Esophagus squamous epithelium (tissue), 5 donors: ENCODE measurements at places on chromosomes 7 and 10.

DNA sequence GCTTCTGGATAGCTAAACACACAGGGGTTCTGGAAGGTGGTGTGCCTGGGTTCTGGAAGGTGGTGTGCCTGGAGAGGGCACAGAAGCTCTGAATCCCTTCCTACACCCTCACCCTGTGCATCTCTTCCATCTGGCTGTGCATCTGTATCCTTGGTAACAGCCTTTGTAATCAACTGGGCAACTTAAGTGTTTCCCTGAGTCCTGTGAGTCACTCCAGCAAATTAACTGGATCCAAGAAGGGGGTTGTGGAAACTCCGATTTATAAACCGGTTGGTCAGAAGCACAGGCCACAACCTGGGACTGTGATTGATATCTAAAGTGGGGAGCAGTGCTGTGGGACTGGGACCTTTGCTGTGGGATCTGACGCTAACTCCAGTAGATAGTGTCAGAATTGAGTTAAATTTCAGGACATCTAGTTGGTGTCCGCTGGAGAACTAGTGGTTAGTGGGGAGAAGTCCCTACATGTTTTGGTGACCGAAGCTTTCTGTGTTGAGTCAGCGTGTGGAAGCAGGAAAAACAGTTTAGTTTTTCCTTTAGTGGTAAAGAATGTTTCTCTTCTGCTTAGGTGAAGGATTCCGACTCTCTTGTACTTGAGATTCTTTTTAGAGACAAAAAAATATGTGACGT, 228.1 kb downstream of the BMPER start:
- no peak overlapping the region for H3K4me3 ChIP-seq
- H3K27ac ChIP-seq, result no peak overlapping the region
- H3K36me3 ChIP-seq, result no peaks in the 10 kb centered on the region
- H3K4me1 ChIP-seq, result no peaks in the 10 kb centered on the region
- no peak for DNase-seq
- no peaks in the 10 kb centered on the region for H3K27me3 ChIP-seq

- H3K36me3 ChIP-seq, result peaks cover 64% of the 10 kb centered on the region
- H3K4me3 ChIP-seq, result no peak overlapping the region
- no peak for DNase-seq
- no peaks in the 10 kb centered on the region for H3K27me3 ChIP-seq
- H3K4me1 ChIP-seq, result peaks cover 6% of the 10 kb centered on the region
Observed at GRCh38 chr10:5956146-5956936, 21.0 kb downstream of the IL15RA start.

GRCh38 chr7:30728591-30729100, 23.3 kb upstream of the INMT start:
- no peak overlapping the region for H3K27ac ChIP-seq
- H3K4me3 ChIP-seq, result no peak overlapping the region
- no peak for DNase-seq
- H3K27me3 ChIP-seq, result no peaks in the 10 kb centered on the region

DNA sequence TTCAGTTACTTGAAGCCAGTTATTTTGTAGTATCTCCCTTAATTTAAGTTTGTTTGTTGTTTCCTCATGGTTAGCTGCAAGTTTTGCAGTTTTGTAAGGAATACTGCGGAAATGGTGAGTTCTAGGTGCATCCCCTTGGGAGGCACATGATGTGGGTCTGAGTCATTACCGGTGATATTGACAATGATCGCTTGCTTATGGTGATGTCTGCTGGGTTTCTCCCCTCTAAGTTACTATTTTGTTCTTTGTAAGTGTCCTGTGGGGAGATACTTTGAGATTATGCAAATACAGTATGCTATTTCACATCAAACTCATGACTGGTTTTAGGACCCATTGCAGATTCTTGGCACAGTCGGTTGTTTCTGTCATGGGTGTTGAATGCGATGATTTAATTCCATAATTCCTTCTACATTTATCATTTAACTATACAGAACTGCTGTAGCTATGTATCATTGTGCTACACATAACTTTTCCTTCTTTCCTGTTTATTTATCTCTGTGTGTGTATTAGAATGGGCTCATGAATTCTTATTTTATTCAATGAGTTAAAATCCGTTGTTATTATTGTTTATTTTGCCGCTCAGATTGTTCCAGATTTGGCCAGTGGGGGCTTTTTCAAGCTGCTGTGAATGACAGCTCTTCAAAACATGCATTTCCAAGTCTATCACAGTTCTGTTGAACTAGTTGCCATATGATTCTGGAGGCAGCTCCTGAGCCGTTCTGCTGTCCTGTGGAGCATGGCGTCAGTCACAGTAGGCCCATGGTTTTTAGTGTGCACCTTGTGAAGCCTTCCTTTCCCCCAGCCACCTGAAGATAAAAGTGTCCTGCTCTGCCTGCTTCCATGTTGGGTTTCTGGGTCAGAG, 18.4 kb downstream of the TSPAN14 start:
- no peak for DNase-seq
- peaks cover 5% of the 10 kb centered on the region for H3K36me3 ChIP-seq
- H3K27ac ChIP-seq, result peak overlapping the region; percentile 100
- H3K4me1 ChIP-seq, result peaks cover 87% of the 10 kb centered on the region
- no peak overlapping the region for H3K4me3 ChIP-seq
- H3K27me3 ChIP-seq, result no peaks in the 10 kb centered on the region

DNA sequence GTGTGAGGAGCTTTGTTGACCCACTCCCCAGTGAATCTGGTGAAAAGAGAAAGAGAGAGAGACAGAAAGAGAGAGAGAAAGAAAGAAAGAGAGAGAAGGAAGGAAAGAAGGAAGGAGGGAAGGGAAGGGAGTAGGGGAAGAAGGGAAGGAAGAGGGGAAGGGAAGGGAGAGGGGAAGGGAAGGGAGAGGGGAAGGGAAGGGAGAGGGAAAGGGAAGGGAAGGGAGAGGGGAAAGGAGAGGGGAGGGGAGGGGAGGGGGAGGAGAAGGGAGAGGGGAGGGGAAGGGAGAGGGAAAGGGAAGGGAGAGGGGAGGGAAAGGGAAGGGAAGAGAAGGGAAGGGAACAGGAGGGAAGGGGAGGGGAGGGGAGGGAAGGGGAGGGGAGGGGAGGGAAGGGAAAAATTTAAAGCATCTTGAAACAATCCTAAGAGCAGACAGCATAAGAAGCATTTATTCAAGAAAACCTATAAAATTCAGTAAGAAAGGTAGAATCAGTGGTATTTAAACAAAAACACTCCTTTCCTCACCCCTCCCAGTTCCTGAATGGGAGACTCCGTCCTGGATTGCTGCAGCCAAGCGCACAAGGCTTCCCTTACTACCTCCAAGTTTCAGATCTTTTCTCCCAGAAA, 846.2 kb upstream of the POM121L12 start:
- no peaks in the 10 kb centered on the region for H3K27me3 ChIP-seq
- no peak overlapping the region for H3K27ac ChIP-seq
- H3K4me3 ChIP-seq, result no peak overlapping the region
- no peaks in the 10 kb centered on the region for H3K36me3 ChIP-seq
- H3K4me1 ChIP-seq, result no peaks in the 10 kb centered on the region
